ENCODE measurements at places on chromosomes 7 and 10.

DNA sequence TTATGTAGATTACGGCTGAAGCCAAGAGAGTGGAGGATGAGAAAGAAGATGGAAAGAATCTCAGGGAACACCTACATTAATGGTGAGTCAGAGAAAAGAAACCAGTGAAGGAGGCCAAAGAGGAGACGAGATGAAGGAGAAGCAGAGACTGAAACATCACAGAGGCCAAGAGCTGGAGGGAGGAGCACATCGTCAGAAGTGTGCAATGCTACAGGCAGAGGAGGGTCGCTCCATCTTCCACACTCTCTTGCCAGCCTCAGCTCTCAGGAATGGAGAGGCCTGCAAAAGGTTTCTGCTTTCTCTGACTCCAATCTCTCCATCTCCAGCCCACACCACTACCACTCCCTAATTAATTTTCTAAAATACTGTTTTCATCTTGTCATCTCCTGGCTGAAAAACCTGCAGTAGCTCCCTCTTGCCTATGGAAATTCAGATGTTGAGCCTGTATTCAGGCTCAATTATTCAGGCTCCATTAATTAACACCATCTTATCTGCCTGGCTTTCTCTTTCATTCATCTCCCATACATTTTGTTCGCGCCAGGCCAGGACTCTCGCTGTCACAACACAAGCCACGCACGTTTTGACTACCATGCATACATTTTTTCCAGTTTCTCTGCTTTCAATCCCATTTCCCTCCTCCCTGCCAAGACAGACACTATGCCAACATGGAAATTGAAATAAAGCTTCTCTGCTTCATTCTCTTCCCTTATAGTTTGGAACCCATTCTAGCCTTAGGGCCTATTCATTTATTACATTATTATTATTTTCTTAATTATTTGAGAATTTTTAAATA lies 165.8 kb downstream of the INHBA start:
- no peak for DNase-seq

DNA sequence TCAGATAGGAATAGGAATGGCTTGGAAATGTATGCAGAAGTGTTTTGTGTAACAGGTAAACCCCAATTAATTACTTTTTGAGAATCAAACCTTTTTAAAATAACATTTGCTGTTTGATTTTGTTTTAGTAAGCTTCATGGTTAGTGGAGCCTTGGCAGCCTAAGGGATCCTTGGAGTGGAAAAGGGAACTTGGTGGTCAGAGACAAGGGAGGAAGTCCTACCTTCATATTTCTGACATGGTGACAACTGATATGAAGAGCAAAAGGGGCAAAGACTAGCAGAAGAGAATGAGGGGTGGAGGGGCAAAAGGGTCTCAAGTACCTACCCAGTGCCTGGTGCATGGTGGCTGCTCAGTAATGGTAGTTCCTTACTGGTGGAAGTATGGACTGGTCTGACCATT lies 32.3 kb downstream of the AHCYL2 start:
- DNase-seq = no peak

DNA sequence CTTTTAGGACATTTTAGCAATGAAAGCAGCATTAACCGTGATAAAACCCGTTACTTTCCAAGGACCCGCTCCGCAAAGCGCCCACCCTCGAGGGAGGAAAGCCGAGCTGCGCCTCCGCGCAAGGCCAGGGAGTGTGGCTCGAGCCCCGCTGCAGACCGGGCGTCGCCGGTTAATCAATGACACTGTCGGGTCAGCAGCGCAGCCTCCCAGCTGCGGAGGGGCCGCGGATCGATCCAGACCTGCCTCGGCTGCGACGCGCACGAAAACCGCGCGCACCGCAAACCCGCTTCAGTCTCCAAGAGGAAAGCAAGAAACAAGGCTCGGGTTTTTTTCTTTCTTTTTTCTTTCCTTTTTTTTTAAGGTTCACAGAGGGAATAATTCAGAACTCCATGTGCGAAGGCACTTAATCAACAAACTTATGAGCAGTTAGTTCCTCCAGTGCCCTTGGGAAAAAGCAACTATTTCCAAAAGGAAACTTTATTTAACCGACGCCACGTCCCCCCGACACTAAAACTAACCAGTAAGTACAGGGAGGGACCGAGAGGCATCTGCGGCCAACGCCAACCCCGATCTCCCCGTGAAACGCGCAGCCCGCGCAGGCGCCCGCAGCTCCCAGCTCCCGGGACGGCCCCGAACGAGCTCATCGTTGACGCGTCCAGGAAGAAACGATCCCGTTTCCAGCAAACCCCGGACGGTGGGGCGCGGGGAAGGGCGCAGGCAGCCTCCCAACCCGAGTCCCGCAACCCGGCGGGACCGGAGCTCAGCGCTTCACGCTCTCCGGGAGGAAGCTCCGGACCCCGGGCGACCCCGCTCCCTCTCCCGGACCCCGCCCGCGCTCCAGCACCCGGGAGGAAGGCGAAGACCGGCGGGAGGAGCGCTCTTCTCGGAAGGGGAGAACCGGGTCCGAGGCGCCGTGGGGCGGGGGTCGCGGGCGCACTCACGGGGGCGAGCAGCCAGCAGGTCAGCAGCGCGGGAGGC lies 598 bp downstream of the VIPR2 start:
- DNase-seq = no peak

DNA sequence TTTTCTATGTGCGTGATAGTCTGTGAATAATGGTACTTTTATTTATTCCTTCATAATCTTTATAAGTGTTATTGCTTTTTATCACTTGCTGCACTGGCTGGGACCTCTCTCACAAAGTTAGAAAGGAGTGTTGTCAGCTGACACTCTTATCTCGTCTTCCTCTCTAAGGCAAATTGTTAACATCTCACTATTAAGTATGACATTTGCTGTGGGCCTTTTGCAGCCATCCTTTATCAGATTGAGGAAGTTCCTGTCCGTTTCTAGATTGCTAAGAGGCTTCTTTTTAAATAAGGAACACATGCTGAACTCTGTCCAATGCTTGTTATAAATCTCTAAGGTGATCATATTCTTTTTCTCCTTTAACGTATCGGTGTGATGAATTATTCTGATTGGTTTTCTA lies 27.4 kb upstream of the DIP2C start:
- DNase-seq = no peak

DNA sequence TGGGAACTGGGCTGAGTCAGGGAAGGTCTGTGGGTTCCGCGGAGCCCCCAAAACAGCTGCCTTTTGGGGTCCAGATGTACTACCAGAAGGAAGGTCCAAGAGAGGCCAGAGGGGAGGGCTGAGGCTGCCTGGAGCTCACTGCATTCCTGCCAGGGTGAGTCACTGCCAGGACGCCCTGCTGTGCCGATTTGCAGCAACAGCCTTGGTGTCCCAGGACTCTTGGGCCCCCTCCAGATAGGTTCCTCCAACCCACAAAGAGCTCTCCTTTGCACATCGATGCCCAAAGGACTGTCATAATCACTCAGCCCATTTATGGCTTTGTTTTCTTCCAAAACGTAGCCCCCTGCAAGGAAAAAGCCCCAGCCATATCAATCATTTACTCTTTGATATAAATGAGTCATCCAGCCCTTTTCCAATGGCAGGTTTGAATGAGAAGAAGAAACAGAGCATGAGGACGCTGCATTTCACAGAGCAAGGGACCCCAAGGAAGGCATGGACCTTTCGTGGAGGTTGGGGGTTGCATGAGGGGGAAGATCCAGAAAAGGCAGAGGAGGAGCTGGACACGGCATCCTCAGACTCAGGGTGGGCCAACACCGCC lies 32.2 kb upstream of the COL13A1 start:
- DNase-seq = no peak

DNA sequence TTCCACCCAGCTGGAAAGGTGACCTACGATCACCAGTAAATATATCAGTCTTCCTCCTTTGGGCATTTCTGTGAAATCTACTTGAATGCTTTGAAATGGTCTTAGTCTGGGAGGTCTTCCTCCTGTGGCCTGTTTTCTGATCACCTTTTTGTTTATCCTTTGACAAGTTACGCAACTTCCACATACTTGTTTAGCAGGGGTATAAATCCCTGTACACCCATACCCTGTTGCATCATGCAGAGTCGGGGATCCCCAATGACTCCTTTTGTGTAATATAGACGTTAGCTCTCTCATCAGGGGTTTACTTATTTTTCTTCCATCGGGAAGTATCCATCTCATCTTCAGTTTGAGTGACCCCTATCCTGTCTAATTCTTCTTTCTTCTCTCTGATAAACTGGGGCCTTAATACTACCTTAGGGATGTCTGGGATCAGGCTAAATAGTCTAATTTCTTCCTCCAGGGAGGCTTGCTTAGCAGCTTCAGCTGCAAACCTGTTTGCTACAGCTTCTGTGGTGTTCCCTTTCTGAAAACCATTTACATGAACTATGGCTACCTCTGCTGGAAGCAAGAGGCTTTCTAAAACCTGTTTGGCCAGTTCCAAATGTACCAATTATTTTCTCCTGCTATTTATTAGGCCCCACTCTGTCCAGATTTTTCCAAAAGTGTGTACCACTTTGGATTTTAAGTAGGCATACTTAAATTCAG lies 25.8 kb downstream of the MAPK8 start:
- DNase-seq = peak; percentile 29

- no peak for DNase-seq
Observed at GRCh38 chr7:131325179-131325840, 2.4 kb upstream of the MKLN1 start.

DNA sequence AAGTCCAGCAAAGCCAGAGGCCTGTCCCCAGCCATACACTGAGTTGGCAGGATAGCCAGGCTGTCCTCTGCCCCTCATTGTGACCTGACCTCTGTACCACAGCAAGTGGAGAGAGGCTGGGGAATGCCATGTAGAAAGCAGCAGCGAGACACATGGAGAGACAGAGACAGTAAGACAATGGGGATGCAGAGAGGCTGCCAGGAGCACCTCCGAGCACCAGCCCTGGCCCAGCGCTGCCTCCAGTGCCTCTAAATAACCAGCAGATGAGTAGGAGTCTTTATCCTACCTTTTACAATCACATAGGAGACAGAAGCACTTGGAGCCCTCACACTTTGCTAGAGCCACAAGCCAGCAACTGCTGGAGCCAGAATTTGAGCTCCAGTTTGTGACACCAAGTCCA lies 8.1 kb downstream of the GDF2 start:
- no peak for DNase-seq

DNA sequence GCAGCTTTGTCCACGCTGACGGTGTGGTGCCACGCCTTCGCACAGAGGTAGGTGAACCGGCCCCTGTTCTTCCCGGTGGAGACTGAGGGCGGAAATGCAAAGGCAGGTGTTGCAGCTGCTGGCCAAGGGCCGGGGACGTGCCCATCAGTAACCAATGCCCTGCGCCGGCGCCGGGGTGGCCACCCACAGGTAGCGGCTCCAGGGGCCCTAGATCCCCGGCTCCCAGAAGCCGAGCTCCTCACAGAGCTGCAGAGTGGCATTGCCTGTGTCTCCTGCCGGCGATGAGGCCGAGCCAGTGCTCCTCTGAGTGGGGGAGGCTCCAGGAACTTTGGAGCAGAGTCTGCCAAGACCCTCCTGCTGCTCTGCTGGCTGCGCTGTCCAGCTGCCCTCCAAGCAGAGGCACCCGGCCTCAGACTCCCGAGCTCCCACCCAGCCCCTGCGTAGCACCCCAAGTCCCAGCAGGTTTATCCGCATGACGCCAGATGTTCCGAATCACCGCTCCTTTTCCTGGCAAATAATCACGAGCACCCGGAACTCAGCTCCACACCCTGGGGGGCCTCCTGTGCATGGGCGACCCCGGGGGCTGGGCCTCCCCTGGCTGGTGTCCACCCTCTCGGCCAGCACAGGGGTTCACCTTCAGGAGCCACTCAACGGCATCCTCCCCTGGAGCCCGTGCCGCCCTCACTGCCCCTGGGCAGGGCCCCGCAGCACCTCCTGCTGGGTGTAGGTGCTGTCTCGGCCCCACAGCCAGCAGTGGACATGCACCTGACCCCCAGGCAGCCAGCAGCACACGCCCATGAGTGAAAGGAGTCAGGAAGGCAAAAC lies 22.1 kb downstream of the CFAP46 start:
- no peak for DNase-seq

DNA sequence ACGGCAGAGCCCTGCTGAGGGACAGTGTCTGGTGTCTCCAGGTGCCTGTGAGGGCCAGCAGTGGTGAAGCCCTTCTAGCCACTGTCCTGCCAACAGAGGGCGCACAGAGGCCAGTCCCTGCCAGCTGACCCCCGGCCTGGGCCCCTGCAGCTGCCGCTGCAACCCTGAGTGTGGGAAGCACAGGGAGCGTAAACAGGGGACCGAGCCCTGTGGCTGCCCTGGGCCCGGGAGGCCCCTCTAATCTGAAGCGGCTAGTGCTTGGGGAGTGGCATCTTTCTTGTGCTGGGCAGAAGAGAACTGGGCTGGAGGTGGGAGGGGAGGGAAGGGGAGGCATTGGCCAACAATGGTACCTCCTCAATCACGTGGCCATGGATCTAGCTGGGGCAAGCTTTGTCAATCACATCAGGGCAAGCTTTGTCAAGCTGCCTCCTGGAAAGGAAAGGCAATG lies 34.6 kb downstream of the TRIM8 start:
- peak; percentile 45 for DNase-seq

GRCh38 chr10:529468-530230 lies 159.8 kb downstream of the DIP2C start:
- peak; percentile 31 for DNase-seq

- no peak for DNase-seq
Observed at GRCh38 chr7:12056381-12056780, 154.7 kb upstream of the TMEM106B start.

- no peak for DNase-seq
Observed at GRCh38 chr7:47957156-47957555, 8.9 kb upstream of the PKD1L1 start.

DNA sequence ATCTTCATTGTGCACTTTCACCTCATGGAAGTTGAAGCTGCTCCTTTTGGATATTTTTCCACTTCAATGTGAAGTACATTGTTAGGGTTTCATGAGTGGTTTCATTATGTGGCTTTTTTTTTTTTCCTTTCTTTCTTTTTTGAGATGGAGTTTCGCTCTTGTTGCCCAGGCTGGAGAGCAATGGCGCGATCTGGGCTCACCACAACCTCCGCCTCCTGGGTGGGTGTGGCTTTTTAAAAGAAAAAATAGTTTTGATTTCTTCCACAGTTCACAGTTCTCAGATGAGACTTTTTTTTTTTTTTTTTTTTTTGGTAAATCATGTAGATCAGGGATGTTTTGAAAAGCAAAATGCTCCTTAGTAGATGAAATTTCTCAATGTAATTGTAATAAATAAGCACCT lies 652.3 kb upstream of the ANKRD30A start:
- DNase-seq = no peak

DNA sequence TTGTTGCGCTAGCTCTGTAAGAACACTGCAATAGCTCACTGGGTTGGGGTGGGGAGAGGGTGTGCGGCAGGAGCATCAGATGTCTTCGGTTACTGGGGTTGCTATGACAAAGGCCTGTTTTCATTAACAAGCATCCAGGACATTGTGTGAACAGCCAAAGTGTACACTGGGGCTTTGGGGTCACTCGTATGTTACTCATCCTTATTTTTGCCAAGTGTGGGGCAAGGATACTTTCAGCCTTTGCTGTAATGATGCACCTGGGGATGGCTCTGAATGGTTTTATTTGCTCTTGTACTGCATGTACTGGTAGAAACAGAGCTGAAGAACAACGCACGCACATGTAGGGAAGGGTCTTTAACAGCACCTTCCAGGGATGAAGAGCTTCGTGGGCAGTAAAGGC lies 73.0 kb upstream of the AFAP1L2 start:
- no peak for DNase-seq

- DNase-seq = no peak
Observed at GRCh38 chr10:109914966-109915365, 8.3 kb downstream of the XPNPEP1 start.

- DNase-seq = no peak
Observed at GRCh38 chr10:33893506-33893905, 559.0 kb upstream of the NRP1 start.

Data from NCI-H1105 (cell line).